ENCODE measurements at places on chromosomes 1 and 21. TPM values are rescaled to one million over a fixed set of nuclear protein-coding genes. Genes with fewer than 3 reads are reported as not detected.

Gene MX2
- 10.1 TPM for total RNA-seq

Gene RBM11
- 5.1 TPM for total RNA-seq

DNA sequence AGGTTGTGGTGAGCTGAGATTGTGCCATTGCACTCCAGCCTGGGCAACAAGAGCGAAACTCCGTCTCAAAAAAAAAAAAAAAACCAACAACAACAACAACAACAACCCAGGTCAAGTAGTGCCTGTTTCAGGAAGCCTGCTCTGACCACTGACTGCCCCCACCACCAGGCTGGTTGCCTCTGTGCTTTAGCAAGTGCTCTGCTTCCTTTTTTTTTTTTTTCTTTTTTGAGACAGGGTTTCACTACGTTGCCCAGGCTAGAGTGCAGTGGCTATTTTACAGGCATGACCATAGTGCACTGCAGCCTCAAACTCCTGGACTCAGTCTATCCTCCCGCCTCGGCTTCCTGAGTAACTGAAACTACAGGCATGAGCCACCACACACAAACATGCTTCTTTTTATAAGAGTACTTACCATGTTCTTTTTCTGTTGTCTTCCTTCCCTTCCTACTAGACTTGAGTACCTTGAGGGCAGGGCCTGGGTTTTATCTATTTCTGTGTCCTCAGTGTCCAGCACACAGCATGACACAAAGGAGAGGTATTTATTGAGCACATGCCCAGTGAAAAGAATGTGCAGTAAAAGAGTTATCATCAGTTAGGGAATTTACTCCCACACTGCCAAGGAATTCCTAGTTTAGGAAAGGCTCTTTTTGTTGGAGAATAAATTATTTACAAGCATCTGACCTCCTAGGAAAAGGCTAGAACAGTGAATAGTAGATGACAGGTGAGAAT lies 9.9 kb upstream of the COA7 start:
- no peak for DNase-seq

- DNase-seq, result no peak
Observed at GRCh38 chr1:82455342-82455741, 654.6 kb downstream of the ADGRL2 start.

- DNase-seq, result no peak
Observed at GRCh38 chr1:237858992-237859391, 31.7 kb downstream of the ZP4 start.

DNA sequence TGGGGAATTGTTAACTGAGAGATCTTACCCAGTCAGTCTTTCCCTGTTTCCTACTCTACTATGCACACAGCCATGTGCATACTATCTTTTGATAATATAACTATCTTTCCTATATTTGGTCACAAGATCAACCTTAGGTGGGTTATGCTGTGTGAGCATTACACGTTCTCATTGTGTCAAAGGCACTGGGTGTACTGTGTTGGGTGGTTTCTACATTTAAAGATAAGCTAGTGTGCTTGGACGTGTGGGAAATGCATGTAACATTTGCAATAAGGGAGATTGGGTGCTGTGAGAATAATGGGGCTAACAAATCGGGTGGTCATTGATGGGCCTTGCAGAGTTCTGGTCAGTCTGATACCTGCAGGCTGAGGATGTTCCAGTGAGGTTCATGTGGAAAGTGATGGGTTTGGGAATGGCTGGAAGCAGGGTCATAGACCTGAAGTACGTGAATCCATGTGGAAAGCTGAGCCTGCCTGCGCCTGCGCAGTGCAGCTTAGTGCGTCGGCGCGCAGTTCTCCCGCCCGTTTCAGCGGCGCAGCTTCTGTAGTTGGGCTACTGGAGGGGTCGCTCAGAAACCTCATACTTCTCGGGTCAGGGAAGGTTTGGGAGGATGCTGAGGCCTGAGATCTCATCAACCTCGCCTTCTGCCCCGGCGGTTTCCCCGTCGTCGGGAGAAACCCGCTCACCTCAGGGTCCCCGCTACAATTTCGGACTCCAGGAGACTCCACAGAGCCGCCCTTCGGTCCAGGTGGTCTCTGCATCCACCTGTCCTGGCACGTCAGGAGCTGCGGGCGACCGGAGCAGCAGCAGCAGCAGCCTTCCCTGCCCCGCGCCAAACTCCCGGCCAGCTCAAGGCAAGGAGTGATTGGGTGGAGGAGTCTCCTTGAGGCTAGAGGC lies at the start of gene MSH4:
MSH4 (plus strand) TSS at position 507 of the 897 bp plus-strand sequence; CDS start at position 611, 104 bp downstream.
- DNase-seq, result peak; percentile 49

Measured in testis (tissue), 5 donors.